ENCODE measurements at places on chromosomes 2 and 18. TPM values are rescaled to one million over a fixed set of nuclear protein-coding genes. Genes with fewer than 3 reads are reported as not detected.

GRCh38 chr2:37683241-37683640 lies 11.8 kb upstream of the CDC42EP3 start:
- no peak for DNase-seq

DNA sequence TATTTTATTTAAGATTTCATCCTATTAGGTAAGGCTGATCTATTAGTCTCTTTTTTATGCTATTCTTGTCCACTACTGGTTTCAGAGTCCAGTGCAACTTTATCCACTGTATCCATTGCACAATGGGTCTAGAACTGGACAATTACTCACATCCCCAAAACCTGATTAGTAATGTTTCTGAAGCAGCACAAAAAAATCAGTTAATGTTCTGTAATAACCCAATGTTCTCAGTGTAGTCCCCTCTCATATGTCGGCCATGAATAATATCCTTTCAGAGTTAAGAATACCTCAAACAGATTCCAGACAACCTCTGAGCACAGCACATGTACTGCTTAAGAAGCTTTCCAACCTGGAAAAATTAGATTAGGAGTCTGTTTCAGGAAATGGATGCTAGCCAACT lies 29.7 kb downstream of the MGAT4A start:
- no peak for DNase-seq

DNA sequence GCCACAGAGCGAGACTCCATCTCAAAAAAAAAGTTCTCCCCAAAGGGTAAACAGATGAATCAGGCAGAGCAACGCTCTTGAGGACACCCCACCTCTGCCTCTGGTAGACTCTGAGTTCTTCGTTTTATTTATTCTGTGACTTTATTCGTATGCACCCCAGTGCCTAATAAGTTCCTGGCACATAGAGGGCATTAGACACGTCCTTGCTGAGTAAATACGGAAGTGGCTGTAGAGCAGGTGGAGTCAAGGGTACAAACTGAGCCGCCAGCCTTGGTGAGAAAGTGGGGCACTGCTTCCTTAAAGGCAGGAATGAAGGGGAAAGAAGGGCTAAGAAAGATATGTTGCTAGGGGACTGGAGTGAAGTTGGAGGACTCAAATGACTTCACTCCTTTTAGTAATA lies 12.9 kb downstream of the SULT1C2 start:
- DNase-seq = no peak

DNA sequence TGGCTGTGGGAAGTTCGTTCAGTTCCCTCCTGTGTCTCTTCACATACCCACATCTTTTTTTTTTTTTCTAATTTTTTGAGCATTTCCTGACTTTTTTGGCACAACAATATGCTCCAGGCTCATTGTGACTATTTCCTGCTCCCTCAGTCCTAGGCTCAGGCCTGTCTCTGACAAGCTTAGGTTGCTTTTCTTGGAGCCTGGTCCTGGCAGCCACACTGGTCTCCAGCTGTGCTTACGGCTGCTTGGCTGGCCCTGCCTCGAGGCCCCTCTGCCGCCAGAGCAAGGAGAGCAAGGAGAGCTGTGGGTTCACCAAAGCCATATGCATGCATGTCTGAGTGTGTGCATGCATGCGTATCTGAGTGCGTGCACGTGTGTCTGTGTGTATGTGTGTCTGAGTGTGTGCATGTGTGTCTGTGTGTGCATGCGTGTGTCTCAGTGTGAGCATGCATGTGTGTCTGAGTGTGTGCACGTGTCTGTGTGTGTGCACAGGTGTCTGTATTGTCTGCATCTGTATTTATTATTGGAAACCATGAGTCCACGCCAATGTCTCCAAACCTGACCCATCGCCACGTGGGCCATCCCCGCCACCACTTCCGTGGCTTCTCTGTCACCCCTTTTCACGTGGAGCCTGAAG lies 766.1 kb upstream of the SALL3 start:
- DNase-seq = no peak

DNA sequence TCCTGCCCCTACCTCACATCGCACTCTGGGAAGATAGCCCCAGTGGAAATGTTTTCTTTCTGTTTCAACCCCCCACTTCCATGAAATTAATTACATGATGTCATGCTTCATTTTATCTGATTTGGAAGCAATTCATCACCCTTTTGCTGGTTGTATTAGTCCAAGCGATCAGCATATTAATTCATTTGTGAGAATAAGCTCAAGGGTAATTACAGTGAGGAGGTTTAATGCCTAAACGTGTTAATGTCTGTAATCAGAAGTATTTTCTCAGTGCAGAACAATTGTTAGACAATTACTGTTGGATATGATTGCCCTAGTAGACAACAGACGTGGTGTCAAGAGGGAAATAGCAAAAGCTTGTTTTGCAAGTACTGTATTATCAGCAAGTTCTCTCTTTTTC lies 746.3 kb downstream of the CPS1 start:
- no peak for DNase-seq

- no peak for DNase-seq
Observed at GRCh38 chr2:19733951-19734425, 167.8 kb downstream of the TTC32 start.

DNA sequence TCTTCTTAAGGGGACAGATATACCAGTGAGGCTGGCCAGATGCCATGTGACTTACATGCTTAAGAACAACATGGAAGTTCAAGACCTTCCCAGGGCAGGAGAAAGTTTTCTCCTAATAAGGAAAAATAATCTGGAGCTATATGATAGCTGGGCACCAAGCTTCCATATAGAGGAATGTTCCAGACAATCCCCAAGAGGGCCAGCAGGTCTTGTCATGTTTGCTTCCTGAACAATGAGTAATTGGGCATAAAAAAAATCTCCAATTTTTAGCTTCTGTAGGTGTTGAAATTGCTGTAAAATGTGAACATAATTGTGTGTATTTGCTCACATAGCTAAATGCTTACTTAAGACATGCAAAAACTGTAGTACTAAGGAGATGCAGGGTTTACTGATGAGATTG lies 809.5 kb upstream of the PIK3C3 start:
- DNase-seq = no peak

DNA sequence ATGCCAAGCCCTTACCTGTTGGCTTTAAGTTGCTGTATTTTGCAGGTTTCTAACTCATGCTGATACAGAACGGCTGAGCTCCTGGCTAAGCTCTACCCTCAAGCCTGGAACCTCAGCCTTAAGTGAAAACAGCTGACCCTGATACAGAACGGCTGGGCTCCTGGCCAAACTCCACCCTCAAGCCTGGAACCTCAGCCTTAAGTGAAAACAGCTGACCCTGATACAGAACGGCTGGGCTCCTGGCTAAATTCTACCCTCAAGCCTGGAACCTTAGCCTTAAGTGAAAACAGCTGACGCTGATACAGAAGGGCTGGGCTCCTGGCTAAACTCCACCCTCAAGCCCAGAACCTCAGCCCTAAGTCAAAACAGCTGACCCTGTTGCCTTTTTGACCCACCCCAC lies 17.6 kb upstream of the DNER start:
- no peak for DNase-seq

- no peak for DNase-seq
Observed at GRCh38 chr2:102436323-102436722, 13.4 kb downstream of the IL18RAP start.

GRCh38 chr2:195695002-195695631 lies 38.1 kb downstream of the SLC39A10 start:
- DNase-seq = no peak

- no peak for DNase-seq
Observed at GRCh38 chr2:119025762-119026351, 83.9 kb downstream of the MARCO start.

DNA sequence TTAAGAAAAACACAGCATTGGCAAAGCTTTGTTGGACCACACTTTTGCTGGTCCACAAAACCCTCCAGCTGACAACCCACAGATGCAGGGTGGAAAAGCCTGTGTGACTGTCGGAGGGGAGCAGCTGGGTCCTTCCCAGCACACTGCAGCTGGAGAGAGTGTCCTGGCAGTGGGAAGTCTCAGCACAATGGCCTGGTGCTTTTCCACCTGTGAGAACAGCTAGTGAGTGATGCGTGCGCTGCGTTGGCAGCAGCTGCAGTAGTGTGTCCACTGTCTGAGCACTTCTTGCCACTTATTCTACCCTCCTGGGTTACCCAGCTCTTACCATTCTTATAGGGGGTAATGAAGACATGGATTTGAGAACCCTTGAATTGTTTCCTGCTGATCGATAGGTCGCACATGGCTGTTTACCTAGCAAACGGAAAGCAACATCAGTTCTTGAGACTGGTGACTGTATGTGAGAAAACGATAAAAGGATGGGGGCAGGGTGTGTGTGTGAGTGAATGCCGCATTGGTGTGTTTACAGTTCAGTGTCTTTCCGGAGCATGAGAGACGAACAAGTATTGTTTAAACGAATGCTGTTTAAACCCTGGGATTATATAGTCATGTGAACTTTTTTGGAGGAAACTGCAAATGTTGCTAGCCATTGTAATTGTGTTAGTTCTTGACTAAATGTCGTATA lies 69.7 kb downstream of the LYPD6 start:
- no peak for DNase-seq

DNA sequence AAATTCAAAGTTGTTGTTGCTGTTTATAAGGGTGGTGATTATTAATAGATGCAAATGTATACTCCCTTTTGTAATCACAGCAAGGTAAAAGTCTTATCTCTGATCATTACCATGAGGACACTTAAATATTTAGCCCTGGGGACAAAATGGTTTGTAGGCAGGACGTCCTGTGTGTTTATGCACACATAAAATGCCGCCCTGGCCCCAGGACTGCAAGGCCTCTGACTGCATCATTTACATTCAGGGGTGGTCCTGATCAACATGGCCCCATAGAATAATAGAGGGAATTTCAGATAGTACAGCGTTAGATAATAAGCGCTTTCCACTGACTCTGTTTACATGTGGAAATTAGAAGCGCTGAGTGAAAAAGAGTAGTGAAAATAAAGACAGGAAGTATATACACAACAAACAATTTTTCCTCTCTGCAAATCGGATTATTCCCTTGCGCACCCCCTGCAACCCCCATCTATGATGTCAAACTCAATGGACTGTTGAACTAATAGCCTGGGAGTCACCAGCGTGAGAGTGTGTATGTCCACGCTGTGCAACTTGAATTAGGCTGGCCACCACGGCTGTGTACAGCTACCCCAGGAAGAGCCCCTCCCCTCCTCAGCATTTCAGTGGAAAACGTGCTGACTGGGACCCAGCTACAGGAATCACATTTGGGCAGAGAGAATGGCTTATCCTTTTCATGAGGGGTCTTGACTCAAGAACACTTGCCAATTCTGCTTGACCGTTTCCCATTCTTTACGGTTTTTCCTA lies 291.5 kb downstream of the SOX11 start:
- no peak for DNase-seq

Gene OTOS
- total RNA-seq = not detected

Gene C2orf74
- total RNA-seq = 7.1 TPM

Gene AOX1
- 0.22 TPM for total RNA-seq

Gene DAPL1
- total RNA-seq = not detected

Gene ANKRD30B
- not detected for total RNA-seq

Gene NT5C1B
- total RNA-seq = not detected

Gene CD226
- 113 TPM for total RNA-seq

Gene CCT4
- total RNA-seq = 136 TPM

Gene CXCR1
- 0.99 TPM for total RNA-seq

Gene TXNDC2
- total RNA-seq = not detected

Gene STPG4
- total RNA-seq = 0.44 TPM

Gene AKAIN1
- not detected for total RNA-seq

Gene SULT1C2
- not detected for total RNA-seq

Gene INHBB
- total RNA-seq = not detected

Gene CROCC2
- not detected for total RNA-seq

Gene GAREM2
- 3.5 TPM for total RNA-seq

Gene TET3
- total RNA-seq = 17.9 TPM

Gene UGT1A3
- not detected for total RNA-seq

All from activated CD4-positive, alpha-beta T cell treated with anti-CD3 and anti-CD28 coated beads, Interleukin-2, amount 10 ng/mL, durations not matched to agents 7 days and 5 days (primary cell).